ENCODE measurements at places on chromosomes 13 and 19. TPM values are rescaled to one million over a fixed set of nuclear protein-coding genes. Genes with fewer than 3 reads are reported as not detected.

DNA sequence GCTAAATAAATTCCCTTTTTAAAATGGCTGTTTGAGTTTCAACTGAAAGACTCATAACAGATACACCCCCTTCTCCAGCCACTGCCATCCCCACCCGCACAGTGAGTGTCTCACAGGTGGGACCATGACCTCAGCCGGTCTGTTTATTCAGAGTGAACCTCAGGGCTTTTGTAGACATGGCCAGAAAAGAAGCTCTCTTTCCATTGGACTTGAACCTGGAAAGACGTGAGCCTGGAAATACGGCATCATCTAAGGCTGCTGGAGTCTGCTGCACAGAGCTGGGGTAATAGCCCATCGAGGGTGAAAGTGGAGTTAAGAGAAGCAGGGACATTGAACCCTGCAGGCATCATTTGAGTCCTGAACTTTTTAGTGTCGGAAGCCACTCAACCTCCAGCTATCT lies 15.2 kb upstream of the KPNA3 start:
- no peak overlapping the region for H3K27ac ChIP-seq
- DNase-seq: no peak
- no peaks in the 10 kb centered on the region for H3K4me1 ChIP-seq

GRCh38 chr13:110005563-110005962 lies 219.2 kb upstream of the IRS2 start:
- H3K4me3 ChIP-seq: no peak overlapping the region
- no peaks in the 10 kb centered on the region for H3K4me1 ChIP-seq
- H3K27me3 ChIP-seq: no peaks in the 10 kb centered on the region
- no peak overlapping the region for H3K27ac ChIP-seq
- DNase-seq: no peak

- no peak overlapping the region for H3K27ac ChIP-seq
- H3K4me3 ChIP-seq: no peak overlapping the region
Measured at GRCh38 chr13:32028711-32029110, 2.9 kb upstream of the FRY start.

- no peak for DNase-seq
- H3K27me3 ChIP-seq: no peaks in the 10 kb centered on the region
- no peak overlapping the region for H3K4me3 ChIP-seq
- no peaks in the 10 kb centered on the region for H3K36me3 ChIP-seq
Measured at GRCh38 chr13:108408672-108409071, 139.2 kb downstream of the TNFSF13B start.

The KLK2 gene
- 0.63 TPM for total RNA-seq

Measured in activated T-cell treated with anti-CD3 and anti-CD28 coated beads, Interleukin-2, amount 50 U/mL, for 72 hours (primary cell).